NCI-H510A treated with DMSO at 0.1 percent for 48 hours (cell line): ENCODE measurements at places on chromosomes 11 and 22.

DNA sequence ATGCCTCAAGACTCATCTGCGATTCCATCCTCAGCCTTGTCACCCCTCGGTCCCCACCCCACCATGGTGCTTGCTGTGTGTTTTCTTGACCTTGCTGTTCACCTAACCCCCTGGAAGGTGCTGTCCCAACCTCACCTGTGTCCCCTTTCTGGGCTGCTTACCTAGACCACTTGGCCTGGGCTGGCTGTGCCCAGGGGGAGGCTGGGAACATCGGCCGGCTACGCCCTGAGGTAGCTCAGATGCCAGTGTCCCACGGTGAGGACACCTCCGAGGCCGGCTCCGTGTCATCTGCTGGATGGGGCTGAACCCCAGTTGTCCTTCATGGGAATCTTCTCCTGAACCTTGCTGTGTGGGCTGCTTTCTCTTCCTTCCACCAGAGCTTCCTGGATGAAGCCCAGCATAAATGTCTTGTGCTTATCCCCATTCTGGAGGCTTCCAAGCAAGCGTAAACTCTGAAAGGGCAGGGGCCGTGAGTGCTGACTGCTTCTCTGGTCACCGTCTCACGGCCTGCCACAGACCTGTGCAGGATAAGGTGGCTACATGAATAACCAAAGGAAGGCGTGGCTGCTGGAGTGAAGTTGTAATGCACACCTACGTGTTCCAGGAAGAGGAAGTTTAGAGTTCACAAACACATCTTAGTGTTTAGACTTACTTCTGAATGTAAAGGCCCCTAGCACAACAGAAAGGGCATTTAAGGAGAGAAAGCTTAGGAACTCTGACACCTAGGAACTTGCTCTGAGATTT lies 724.3 kb downstream of the TBC1D22A start:
- DNase-seq, result no peak

DNA sequence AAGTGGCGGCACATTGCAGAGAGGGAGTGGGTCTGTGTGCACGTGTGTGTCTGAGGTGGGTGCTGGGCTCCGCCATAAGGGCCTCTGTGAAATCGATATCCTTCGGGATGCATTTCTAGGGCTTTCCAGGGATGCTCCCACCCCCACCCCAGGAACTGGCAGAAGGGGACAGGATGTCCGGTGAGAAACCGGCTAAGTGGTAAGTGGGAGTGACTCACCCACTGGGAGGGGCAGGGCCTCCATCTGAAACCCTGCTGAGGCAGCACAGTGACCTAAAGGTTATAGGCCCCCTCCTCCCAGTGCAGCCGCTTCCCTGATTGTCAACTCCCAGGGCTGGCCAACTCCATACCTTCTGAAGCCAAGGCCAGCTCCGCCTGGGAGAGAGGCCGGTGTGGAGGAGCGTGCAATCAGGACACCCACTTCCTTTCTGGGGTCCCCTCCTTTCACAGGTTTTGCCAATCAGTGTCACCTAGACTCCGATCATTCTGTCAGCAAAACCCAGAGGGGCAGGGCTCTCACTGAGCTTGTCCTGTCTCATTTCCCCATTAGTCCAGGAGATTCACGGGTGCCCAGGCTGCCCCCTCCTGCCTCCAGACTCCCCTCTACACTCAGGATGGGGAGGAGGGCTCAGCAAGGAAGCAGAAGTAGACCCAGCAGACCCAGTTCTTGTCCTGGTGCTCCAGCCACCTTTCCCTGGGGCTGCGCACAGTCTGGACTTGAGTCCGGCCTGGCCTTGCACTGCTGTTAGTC lies 44.5 kb downstream of the NECTIN1 start:
- no peak for DNase-seq

DNA sequence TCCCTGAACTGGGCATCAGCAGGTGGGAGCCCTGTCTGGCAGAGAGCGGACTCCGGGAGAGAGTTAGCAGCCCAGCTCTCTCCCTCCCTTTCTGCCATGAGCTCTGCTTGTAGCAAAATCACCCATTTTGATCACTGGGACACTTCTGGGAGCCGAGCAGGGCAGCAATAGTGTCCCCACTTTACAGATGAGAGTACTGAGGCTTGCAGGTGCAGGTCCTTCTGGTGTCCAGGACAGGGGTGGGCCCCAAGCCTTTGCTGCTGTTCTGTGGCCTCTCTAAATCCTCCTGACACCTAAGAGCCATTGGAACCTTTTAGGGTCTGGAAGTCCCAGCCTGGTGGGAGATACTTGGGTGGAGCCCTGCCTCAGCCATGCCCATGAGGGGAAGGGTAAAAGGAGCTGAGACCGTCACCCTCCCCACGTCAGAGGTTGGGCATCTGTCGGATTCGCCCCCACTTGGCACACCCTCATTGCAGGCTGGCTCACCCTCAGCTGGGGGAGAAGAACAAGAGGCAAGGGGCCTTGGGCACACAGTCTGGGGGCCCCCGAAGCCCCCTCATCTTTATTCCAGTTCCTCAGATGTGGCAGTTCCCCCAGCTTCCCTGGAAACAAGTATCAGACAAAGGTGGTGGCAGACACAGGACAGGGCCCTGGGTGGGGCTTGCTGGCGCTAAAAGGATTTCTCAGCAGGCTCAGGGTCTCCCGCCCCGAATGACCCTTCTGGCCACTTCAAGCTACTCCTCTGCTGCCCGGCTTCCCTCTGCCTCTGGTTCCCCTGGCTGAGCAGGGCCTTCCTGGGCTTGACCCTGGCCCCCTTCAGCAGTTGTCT lies 4.5 kb downstream of the RIN1 start:
- no peak for DNase-seq

DNA sequence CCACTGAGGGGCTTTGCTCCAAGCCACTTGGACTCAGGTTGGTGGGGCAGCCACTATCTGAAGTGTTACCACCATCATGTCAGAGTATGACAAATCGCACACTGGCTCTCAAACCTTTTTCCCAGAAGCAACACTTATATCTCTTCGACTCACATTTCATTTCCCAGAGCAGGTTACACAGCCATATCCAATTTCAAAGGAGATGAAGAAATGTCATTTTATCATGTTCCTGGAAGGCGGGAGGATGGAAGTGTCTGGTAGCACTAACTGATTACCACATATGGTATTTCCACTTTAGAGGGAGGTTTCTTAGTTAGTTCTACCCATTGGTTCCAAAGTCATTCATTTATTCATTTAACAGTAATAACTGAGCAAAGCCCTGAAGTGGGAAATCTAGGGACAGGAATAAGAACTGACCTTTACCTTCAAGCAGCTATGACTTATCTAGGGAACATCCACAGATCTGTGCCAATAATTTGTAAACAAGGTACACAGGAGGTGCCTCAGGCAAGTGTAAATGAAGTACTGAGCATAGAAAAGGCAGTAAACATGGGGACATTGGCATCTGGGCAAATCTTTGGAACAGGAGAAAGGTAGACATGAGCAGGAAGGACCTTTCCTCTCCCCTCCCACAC lies 54.9 kb upstream of the LRRC55 start:
- DNase-seq, result no peak

- DNase-seq, result peak; percentile 0
These were observed 85.9 kb downstream of the PAX6 start for GRCh38 chr11:31725176-31725575.

GRCh38 chr11:98564233-98564632 lies 456.5 kb upstream of the CNTN5 start:
- DNase-seq, result no peak

GRCh38 chr11:24298146-24298545 lies 198.7 kb upstream of the LUZP2 start:
- DNase-seq, result no peak

GRCh38 chr11:78860720-78861422 lies 286.2 kb upstream of the NARS2 start:
- no peak for DNase-seq

GRCh38 chr11:44036811-44037657 lies 10.7 kb upstream of the ACCSL start:
- peak; percentile 15 for DNase-seq

GRCh38 chr11:30424844-30425243 lies 101.9 kb downstream of the ARL14EP start:
- DNase-seq, result no peak

DNA sequence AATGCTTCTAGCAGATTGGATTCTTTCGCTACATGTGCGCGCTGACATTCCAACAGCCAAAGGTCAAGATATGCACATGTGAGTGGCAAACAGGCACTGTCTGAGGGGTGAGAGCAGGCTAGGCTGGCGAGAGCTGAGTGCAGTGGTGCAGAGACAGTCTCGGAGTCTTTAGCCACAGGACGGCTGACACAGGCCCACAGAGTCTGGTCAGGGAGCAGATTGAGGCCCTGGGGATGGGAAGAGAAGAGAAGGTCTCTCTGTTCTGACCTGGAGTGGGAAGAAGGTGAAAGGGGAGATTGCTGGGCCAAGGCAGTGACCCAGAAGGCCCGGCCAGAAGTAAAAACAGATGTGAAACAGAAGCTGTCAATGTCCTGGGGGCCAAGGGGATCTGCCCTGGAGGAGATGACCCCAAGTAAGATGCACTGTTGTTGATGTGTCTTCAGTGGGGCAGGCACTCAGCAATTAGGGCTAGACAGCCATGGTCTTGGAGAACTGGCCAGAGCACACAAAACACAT lies 197.8 kb downstream of the ETS1 start:
- no peak for DNase-seq

DNA sequence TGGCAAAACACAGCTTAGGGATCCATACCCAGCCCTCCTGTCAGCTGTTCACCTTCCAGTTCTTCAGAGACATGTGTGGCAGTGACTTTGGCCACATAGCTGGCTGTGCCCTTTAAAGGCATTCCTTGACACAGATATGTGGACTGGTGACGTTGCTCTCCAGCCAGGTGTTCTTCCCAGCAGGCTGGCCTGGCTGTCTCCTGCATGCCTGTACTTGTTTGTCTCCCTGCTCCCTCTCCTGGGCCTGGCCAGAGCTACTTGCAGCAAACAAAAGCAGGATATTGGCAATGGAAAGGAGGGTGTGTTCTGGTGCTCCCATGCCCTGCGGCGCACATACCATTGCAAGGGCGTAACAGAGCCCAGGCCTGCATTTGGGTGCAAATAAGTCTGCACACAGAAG lies 38.3 kb downstream of the PIK3IP1 start:
- DNase-seq, result peak; percentile 70
